Esophagus squamous epithelium (tissue), 5 donors: ENCODE measurements at places on chromosomes 3 and 15.

GRCh38 chr3:45120359-45121158, 25.6 kb downstream of the CDCP1 start:
- DNase-seq = no peak

DNA sequence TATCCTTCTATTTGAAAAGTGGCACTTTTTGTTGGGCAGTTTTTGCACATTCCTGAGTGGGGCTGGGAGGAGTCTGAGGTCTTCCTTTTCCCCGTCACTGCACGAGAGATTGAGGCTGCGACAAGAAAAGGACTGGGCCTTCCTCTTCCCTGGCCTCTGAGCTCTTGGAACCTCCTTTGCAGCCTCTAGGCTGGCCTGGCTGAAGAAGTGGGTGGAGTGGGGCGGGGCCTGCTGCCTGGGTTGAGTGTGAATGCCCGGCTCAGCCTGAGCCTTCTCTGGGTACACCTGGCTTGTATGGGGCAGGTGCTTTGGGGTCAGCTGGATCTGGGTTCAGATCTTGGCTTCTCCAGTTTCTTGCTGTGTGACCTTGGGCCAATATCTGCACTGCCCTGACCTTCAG, 43.1 kb downstream of the PLXNA1 start:
- no peak for DNase-seq

- no peak for DNase-seq
Measured at GRCh38 chr3:110178965-110179364, 841.6 kb upstream of the DPPA4 start.

DNA sequence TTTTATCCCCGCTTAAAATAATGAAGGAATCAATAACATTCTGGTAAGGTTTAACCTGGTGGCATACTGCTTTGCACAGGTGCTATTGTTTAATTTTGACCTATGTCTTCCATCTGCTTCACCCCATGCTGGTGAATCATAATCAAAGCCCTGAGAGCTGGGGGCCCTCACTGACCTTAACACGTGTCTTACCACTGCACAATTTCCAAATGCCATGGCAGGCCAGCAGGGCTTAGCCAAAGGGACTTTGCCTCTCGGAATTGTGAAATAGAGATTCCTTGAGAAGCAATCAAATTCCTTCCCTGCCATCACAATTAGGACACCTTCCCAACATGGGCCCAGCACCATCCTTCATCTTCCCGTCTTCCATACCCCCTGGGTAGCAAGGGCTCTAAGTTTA, 242.6 kb upstream of the THBS1 start:
- no peak for DNase-seq

DNA sequence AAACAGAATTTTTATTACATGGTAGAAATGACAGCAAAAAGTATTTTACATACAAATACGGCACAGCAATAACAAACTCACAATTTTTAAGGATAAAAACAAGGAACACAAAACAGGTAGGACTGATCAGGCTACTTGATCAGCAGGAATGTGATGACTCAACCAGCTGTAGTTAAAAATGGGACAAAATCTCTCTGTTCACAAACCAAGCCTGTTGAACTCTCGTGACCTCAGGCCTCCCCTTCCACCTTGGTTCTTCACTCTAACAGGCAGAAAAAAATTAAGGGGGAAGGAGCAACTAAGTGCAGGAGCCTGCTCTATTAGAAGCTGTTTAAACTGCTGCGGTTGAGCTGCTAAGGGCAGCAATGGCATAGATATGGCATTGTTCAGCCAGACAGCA, 18.7 kb downstream of the FBXL22 start:
- DNase-seq = no peak

DNA sequence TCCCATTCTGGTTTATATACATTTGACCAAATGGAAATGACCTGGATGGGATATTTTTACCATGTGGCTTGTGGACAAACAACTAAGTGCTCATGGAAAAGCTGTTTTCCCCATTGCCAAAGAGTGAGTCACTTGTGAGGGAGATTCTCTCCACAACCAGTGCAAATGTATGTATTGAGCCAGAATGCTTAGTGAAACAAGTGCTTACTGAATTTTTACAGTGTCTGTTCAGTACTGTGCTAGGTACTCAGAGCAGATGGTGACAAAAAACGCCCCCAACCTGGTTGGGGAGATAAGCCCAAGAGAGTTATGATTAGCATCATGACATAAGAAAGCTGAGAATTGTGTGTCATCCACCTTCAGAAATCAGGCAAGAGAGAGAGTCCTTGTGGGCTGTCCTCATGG, 2.3 kb downstream of the CHP1 start:
- DNase-seq = no peak

- DNase-seq = no peak
Measured at GRCh38 chr3:57743496-57743895, 12.6 kb upstream of the SLMAP start.

DNA sequence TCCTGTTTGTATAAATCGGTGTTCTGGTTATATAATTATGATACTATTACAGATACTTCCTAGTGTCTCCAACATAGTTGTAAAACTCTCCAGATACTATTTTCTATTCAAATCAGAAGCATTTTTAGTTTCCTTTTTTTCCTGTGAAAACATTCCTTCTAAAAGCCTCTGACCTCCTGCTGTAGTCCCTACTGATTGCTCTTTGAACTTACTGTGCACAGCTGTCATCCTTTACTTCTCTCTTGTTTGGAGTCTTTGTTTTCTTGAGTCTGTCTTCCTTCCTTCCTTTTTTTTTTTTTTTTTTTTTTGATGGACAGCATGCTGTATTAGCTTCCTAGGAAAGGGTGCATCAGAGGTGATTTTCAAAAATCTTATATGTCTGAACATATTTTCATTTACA, 28.9 kb downstream of the NR2C2 start:
- DNase-seq = no peak

- no peak for DNase-seq
Measured at GRCh38 chr3:48320996-48321395, 12.5 kb downstream of the SPINK8 start.
